ENCODE measurements at places on chromosomes 1 and 21.

GRCh38 chr1:55669293-55669692 is 454.1 kb upstream of the USP24 start:
- H3K4me3 ChIP-seq: no peak overlapping the region
- no peaks in the 10 kb centered on the region for H3K36me3 ChIP-seq

GRCh38 chr1:14296795-14297194 is 301.7 kb upstream of the KAZN start:
- H3K27ac ChIP-seq: no peak overlapping the region
- DNase-seq: no peak
- no peak overlapping the region for H3K4me3 ChIP-seq
- no peaks in the 10 kb centered on the region for H3K36me3 ChIP-seq

DNA sequence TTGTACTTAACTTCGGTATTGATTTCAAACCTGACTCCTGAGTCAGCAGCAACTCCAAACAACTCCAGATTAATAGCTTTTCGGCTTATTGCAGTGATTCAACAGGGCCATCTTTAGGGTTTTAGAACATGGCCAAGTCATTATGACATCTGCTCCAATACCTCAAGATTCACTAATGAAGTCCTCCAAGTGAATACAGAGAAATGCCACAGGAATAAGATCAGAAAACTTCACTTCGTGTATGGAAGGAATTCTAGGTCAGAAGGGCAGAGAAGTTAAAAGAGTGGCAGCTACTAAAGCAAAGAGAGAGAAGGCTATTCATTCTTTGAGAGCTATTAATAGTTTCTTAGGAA is 7.6 kb upstream of the C1orf116 start:
- peaks cover 4% of the 10 kb centered on the region for H3K4me1 ChIP-seq
- H3K27me3 ChIP-seq: peaks cover 9% of the 10 kb centered on the region
- no peak overlapping the region for H3K4me3 ChIP-seq
- no peak for DNase-seq
- H3K36me3 ChIP-seq: peaks cover 11% of the 10 kb centered on the region

GRCh38 chr1:80064524-80064923 is 1058.0 kb upstream of the ADGRL4 start:
- no peak overlapping the region for H3K4me3 ChIP-seq
- no peaks in the 10 kb centered on the region for H3K27me3 ChIP-seq
- H3K27ac ChIP-seq: no peak overlapping the region
- H3K4me1 ChIP-seq: no peaks in the 10 kb centered on the region
- DNase-seq: no peak

DNA sequence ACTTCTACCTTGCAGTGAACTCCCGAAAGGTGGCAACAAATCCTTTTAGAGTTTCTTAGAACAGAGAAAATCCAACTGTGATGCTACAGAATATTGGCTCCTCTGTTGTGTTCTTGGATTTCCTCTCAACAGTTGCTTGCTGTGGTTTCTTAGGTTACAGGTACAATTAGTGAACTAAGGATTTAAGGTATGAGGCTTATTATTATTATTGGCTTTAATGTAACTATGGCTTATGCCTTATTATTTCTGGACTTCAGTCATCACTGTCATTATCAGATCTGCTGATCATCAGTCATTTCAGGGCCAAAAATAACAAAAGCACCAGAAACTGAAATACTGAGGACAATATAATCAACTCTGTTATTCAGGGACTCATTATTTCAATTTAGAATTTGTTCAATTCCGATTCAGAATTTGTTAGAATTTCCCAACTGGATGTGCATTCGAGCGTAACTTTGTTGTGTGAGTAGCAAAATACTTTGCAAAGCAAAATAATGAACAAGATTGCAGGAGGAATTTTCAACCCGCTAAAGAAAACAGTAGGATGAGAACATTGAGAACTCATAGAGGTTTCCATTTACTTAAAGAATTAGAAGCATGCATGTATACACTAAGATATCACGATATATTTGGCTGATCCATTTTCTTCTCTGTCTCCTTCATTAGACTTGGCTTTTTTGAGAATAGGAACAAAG is 65.5 kb upstream of the AK4 start:
- no peaks in the 10 kb centered on the region for H3K36me3 ChIP-seq
- H3K27ac ChIP-seq: no peak overlapping the region
- DNase-seq: no peak
- no peaks in the 10 kb centered on the region for H3K27me3 ChIP-seq

- H3K27me3 ChIP-seq: peaks cover 18% of the 10 kb centered on the region
- H3K27ac ChIP-seq: no peak overlapping the region
- peaks cover 8% of the 10 kb centered on the region for H3K4me1 ChIP-seq
- DNase-seq: no peak
These were observed 210.3 kb downstream of the SLC35F3 start for GRCh38 chr1:234114648-234115307.

- DNase-seq: no peak
- no peaks in the 10 kb centered on the region for H3K36me3 ChIP-seq
- H3K27ac ChIP-seq: no peak overlapping the region
- H3K4me3 ChIP-seq: no peak overlapping the region
- H3K4me1 ChIP-seq: peaks cover 4% of the 10 kb centered on the region
These were observed 126.2 kb downstream of the CNIH3 start for GRCh38 chr1:224742349-224742748.
